A172 (cell line): ENCODE measurements at places on chromosomes 4 and X. TPM values are rescaled to one million over a fixed set of nuclear protein-coding genes. Genes with fewer than 3 reads are reported as not detected.
A peak's percentile ranks its signal among the peaks of the same experiment; 100 is the strongest.

The PCDH7 gene
- 26.1 and 38.6 TPM in 2 replicates for total RNA-seq

DNA sequence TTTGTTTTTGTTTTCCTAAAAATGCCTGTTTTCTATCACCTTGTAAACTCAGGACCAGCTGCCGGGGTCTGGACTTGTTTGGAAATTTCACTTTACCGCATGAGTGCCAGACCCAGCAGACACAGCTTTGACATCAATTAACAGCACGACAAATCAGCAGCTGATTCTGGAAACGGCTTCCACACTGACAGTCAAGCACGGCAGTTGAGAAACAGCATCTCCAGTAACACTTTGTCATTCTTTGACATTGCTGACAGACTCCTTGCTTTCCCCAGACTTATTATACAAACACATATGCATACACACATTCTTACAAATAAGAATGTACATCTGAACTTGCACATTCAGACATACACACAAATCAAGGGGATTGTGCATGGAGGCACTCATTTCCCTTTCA lies 1017.6 kb upstream of the HS3ST1 start:
- DNase-seq: no peak

DNA sequence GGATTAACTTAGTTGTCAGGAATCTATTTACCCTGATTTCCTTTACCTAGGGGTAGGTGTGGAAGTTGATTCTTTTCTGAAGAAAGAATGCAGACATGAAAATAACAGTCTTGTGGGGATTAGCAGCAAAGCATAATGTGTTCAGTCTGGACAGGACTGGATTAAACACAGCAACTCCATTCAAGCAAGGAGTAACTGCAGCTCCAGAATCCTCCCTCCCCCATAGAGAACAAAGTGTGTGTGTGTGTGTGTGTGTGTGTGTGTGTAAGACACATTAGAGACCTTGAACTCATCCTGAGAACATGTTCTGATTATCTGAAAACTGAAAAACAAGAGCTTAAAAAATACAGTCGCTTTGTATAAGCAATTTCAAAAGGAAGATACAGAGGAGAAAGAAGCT lies 9.3 kb downstream of the C4orf54 start:
- DNase-seq: no peak

DNA sequence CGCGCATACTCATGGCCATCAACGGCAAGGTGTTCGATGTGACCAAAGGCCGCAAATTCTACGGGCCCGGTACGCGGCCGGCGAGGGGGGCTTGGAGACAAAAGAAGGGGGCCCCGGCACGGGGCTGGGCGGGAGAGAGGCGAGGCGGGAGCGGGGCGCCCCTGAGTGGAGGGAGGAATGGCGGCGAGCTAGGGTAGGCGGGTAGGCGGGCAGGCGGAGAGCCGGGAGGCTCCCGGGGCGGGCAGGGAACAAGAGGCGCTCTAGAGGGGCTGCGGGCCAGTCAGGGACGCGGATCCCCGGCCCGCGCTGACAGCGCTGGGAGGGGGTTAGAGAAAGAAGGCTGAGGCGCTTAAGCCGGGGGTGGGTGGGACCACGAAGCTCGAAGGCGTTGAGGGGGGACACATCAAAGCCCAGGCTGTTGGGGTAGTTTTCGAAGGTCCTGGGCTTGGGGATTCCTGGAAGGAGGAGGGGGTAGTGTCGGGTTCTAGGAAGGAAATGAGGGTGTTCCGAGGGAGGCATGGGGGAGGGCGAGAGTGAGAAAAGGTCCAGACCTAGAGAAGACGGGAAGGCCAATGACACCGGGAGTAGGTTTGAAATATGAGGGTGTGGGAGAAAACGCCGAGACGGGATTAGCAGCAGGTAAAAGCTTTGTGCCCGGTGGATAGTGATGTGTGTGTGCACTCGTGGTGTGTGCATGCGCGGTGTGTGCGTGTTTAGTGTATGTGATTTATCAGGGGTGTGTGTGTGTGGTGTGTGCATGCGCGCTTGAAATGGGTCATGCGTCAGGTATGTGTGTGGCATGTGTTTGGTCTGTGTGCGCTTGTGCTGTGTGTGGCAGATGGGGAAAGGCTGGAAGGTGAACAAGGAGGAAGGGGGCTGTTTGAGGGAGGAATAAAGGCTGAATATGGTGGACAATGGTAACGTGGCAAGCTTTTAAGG lies 807 bp downstream of the PGRMC1 start:
- DNase-seq: no peak

DNA sequence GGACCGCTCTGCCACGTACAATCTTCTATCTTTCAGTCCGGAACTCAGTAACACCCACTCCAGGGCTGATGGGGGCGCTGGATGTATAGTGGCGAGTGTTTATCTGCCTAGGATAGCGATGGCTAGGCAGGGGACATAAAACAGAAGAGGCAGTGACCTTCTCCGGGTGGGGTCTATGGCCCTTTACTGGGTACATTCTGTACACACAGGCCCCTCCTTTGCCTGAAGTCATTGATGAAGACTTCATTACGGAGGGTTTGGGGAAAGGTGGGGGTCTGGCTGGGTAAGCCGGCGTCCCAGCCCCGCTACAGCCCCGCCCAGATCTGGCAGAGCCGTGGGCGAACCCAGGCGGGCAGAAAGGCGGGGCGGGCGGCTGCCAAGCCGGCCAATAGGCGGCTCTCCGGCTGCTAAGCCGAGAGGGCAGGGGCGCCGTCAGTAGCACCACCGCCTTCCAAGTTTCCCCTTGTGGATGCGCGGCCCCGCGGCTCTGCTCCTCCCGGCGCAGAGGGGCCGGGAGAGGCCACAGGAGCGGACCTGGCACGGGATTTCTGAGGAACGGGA lies at the start of gene CHST7:
Gene CHST7 (plus strand): TSS at position 435 of the 561 bp plus-strand sequence. CDS start 167 bp downstream, outside the sequence.
- DNase-seq: peak; percentile 58

- DNase-seq: no peak
Measured at GRCh38 chr4:79851625-79852304, 221.3 kb downstream of the ANTXR2 start.
